Smooth muscle cell of the brain vasculature (primary cell): ENCODE measurements at places on chromosomes 2 and 18.

DNA sequence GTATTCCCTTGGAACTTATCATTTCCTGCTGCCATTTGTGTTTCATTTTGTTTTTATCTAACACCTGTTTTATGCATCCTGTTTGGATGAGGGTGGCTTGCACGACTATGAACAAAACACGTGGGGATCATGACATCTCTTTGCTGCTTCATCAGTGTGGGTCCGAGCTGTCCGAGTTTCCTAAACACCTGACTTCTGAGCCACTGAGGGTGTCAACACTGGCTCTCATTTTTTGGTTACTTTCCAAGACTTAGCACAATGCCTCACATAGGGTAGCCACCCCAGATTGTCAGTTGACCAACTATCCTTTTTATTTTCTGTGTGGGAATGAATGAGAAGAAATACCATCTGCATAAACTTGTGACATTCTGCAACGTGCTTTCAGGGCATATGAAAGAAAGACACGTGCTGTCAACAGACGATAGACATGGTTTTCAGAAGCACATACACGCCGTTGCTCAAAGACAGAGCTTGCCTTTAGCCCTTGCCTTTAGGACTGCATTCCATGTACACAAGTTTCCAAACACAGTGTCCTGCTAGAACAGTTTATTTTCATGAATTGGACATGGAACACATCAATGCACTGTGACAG, 166.7 kb downstream of the MYT1L start:
- no peak for DNase-seq

GRCh38 chr2:231168460-231169139, 29.8 kb upstream of the ARMC9 start:
- DNase-seq, result no peak

DNA sequence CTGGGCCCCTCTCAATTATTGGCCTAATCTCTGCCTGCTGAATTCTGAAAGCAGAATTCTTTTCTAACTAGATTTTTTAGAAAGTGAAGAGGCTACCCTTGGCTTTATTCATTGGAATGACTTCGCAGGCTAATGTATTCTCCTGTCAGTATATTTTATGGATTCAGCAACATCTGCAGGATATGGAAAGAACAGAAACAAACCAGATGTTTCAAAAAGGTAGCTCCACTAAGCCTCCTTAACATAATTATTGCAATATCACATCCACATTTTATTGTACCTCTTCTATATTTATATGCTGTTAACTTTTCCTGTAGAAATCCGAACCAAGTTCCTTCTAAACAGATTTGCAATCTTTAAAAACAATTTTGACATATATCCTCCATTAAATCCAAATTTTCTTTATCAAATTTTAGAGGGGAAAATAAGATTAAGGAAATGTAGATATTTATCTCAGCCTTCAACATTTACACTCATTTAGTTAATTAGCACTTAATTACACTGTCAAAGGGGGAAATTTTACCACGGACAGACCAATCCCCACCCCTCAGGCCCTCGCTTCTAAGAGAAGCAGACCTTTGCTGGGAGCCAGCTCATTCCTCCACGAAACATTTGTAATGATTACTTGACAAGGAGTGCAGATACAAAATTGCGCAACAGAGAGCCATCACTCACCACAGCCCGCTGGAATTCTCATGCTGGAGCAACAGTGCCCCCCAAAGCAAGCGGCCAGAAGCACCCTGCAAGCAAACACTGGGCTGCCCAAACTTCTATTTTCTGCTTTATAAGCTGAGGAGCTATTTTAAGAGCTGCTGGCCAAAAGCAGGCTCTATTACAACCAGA, 253.4 kb downstream of the ETAA1 start:
- DNase-seq, result peak; percentile 44

GRCh38 chr2:197307933-197308521, 2.6 kb downstream of the ANKRD44 start:
- DNase-seq, result no peak

DNA sequence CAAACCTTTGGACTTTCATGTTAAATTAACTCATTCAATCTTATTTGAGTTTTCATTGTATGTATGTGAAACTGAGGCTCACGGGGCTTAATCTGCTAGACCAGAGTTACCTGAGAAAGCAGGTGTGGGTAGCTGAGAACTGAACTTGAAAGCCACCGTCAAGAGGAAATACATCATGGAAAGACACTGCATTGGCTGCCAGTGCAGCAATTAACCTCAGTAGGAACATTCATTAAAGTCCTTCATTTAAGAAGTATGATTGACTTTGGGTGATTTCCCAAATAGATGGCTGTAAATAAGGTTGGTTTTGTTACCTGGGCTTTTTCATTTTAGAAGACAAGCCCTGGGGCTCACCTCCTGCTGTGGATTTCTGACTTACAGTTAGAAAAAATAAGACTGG, 36.5 kb upstream of the MGAT5 start:
- DNase-seq, result no peak

DNA sequence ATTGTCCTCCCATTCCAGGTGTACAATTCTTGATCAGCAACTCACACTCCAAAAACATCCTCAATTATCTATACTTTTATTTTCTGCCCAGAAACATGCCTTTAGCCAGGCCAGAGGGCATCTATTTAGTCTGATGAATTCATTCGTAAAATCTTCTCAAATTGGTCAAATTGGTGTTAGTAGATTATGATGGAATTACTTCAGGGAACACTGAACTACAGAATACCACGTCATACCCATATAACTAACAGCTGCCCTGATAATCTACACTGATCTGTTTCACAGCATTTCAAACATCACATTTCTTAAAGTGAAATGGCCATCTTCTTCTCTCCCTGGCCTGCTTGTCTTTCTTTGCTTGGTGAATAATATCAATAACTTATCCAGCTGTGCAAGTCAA, 841.4 kb downstream of the CPS1 start:
- DNase-seq, result no peak

GRCh38 chr2:135913727-135914365, 37.6 kb upstream of the MCM6 start:
- DNase-seq, result peak; percentile 26

- DNase-seq, result no peak
Measured at GRCh38 chr2:43005245-43005974, 213.0 kb upstream of the HAAO start.

DNA sequence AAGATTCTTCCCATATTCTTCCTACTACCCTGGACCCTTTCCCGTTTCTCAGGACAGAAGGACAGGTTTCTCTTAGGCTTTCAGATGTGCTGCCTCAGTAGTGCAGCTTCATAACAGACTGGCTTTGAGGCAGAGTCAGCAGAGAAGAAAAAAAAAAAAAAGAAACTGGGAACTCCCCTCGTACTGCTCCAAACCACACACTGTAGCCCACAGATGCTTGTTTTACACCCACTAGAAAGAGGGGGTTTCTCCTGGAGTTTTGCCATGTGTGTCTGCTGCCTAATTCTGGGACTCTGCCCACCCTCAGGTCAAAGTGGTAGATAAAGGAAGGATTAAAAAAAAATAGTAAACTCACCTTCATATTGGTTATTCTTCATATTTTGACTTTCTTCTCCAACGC, 95.9 kb downstream of the NCOA1 start:
- no peak for DNase-seq

DNA sequence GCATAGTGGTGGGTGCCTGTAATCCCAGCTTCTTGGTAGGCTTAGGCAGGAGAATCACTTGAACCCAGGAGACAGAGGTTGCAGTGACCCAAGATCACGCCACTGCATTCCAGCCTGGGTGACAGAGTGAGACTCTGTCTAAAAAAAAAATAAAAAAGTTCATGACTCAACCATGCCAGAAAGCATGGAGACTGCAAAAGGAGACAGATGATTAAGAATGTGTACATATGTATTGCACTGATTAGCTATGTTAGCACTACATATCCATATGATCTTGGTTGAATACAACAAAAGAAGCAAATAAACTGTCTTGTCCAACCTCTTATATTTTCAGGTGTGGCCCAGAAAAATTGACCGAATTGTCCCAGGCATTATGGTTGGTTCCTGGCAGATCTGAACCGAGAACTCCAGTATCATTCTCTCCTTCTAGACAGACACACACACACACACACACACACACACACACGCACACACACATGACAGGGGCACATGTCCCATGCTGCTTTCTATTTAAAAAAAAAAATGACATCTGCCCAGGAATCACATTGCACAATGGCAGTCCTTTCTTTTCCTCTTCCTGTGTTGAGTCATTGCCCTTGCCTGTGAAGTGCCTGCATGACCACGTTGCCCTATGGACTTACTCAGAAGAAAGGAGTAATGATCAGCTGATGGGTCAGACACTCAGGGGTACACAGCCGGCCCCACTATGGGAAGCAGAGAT, 65.6 kb downstream of the MYCN start:
- no peak for DNase-seq

DNA sequence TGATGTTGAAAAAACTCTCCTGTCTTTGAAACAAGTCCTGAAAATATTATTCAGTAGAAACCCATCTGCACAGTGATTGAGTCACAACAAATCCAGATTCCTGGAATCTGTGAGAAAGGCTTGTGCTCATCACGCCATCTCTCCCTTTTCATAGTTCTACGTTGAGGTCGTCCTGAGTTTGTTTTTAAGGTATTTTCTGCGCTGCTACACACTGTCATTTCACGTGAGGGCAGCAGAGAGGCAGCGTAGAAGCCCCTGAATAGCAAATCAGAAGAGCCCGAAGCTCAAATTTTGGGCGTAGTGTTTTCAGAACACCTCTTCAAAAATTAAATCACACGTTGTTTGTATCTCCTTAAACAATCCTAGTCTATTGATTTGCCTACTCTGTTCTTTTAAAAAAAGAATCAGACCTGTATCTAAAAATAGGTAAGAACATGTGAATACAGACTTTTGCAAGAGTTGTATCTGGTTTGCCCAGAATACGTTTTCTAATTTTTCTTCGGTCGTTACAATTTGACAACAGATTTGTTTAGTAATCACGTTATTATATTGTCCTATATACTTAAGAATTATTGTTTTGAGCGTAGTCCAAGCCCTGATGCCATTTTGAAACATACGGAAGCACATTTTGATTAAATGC, 61.6 kb upstream of the SLC38A11 start:
- DNase-seq, result peak; percentile 6

DNA sequence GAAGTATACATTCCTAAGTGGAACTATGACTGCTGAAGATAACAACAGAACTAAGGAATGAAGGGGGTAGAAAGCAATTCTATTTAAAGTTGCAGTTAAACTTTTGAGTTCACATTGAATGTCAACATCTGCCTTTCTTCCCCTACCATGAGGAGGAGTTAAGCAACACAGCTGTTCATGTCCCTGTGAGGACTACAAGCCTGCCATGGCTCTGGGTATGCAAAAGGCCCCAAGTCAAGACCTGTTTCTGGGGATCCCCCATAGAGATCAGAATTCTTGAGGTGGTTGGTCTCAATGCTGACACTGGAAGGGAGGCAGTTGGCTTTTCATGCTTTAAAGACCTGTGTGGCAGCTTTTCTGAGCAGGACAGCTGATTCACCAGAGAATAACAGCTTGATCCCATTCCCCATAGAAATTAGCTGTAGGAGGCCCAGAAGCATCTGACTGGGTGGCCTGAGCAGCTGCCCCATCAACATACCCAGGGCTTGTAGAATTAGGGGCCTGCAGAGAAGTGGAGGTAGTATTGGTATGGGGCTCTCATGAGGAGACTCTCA, 131.0 kb downstream of the SETBP1 start:
- DNase-seq, result no peak

- DNase-seq, result no peak
Measured at GRCh38 chr2:190984595-190984994, 29.4 kb downstream of the STAT1 start.

GRCh38 chr2:119700866-119701265, 21.9 kb downstream of the TMEM177 start:
- DNase-seq, result no peak

DNA sequence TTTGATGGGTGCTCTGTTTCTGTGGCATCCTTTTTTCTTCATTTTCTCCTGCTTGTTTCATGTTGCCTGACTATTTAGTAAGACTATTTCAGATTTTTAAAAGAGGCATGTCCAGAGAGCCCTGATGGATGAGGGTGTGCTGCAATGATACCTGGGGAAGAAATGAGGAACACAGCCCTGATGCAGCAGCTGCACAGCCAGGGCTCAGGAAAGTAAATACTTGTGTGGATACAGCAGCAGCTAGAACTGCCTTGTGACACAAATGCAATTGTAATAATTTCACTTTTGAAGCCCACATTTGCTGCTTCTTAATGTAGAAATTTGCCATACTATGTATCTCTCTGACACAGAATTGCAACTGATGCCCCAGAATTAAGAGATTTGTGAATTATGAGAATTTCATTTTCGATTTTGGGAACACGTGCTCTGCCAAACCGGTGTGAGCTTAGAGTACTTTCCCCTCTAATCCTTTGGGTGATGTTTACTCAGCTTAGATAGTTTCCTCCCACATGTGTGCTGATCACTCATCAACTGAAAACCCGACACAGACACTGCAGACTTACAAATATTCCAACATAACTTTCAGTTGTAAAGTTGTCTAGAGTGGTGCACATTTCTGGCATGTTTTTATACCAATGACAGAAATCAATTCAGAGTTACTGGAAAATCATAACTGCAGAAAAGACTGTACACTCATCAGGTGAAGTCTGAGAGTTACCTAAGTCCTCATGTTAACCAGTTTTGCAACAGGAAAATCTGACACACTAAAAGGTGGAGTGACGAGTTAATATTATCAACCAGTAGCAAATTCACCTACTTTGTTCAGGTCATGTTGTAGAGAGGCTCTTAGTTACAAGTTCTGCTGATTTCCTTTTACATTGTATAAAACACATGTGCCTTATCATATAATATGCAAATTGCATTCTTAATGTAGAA, 383.4 kb downstream of the CBLN2 start:
- no peak for DNase-seq

DNA sequence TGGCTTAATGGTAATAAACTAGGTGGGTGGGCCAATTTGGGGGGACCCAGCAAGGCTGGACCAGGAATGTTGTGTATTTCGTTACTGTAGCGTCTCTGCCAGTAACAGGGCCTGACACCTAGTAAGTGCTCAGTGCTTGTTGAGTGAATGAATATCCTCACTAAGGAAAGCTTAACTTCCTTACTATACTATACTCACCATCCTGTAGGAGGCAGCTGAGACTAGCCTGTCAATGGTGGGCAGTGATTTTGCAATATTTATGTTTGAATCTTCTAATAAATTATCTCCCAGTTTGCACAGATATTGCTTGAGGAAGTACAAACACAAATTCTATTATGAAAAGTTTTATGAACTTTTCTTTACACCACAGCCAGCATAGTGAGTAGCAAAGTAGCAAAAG, 370.7 kb upstream of the SYT4 start:
- no peak for DNase-seq

- DNase-seq, result no peak
Measured at GRCh38 chr2:172100935-172101820, 1.5 kb downstream of the DLX2 start.

DNA sequence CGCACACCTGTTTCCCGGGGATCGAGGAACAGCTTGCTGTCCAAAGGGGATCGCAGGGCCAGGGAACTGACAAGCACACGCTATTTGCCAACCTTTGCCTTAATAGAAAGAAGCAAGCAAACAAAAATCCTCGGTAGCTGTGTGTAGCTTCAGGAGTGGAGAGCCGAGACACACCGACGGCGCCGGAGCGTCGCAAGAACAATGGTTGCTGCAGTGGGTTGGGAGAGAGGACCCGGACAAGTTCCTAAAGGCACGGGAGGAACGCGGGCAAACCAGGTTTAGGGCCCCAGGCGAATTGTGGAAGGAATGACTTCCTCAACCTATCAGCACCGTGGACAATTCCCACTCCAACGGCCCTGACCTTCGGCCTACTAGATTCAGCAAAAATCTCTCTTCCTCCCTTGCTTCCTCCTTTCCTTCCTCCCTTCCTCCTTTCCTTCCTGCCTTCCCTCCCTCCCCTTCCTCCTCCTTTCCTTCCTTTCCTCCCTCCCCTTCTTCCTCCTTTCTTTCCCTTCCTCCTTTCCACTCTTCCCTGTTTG, 4.9 kb upstream of the NEUROD1 start:
- no peak for DNase-seq
